Mesothelial cell of epicardium (in vitro differentiated cells): ENCODE measurements at places on chromosomes 13 and 19.

- no peak for DNase-seq
These were observed 33.6 kb downstream of the CEBPG start for GRCh38 chr19:33407140-33407551.

DNA sequence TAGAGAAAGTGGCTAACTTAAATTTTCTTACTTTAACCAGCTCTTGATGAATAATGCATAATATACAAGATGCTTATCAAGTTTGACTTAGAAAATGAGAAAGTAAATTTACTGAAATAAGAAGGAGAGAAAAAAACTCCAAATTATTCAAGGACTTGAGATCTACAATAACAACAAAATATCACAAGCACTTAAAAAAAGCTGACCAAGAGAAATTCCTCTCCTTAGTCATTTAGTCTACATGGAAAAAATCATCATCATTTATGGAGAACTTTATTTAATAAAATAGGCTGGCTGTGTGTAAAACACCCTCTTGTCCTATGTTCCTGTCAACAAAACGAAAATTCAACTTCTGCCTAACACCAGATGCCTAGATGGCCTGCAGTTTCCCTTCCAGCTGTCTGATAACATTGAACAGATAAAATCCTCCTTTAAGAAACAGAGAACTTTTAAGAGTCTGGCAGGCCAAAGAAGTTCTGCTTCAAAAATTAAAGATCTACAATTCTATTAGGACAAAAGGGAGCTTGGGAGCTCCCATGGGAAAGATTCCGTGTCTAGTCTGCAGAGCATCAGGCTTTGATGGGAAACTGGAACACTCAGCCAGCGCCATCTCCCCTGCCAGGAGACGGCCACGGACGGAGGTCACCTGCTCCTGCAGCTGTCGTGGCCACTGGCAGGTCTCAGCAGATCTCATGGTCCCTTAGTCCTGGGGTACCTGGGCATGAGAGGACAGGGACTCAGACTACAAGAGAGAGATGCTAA is 37.9 kb upstream of the ATP11A start:
- no peak for DNase-seq

DNA sequence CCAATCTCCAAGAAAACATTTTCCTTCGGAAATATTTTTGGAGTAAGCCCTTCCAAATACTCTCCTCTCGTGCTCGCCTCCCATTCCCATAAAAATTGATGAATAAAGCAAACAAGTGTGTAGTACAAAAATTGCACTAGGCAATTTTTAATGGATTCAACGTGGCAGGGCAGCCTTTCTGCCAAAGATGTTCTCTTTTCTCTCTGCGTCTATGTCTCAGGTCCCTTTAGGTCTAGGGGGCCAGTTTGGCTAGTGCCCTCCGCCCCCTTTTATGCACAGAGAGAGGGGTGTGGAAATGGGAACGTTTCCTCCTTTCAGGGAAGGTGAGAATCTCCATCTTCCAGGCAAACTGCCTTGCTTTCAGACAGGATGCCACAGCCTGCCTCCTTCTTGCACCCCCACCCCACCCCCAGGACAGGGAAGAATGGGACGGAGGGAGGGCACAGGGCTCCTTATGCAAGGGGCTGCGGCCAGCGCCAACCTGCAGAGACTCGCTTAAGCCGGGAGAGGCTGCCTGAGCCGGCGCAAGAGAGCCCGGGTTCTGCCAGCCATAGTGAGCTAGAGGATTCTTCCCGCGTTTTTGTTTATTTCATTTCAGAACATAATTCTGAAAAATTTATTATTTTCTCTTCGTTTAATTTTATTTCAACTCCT is 2.7 kb upstream of the ZIC2 start:
- no peak for DNase-seq

DNA sequence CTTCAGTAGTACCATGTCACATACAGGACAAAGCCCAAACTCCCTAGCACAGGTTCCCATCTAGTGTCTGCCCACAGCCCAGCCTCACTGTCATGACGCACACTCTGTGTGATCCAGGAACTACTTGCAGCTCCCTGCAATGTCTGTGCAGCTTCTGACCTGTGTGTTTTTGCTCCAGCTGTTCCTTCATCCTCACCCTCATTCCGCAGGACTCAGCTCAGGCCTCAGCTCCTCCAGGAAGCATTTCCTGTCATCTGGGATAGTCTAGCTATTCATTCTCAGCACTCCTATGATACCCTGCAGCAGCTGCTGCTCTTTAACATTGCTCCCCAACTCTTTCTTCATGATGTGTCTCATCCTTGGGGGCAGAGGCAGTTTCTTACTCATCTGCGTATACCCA is 56.1 kb downstream of the ENOX1 start:
- no peak for DNase-seq

GRCh38 chr19:5292822-5293611 is 47.6 kb downstream of the PTPRS start:
- peak; percentile 70 for DNase-seq

GRCh38 chr19:41740415-41741243 is 14.7 kb upstream of the CEACAM6 start:
- no peak for DNase-seq

DNA sequence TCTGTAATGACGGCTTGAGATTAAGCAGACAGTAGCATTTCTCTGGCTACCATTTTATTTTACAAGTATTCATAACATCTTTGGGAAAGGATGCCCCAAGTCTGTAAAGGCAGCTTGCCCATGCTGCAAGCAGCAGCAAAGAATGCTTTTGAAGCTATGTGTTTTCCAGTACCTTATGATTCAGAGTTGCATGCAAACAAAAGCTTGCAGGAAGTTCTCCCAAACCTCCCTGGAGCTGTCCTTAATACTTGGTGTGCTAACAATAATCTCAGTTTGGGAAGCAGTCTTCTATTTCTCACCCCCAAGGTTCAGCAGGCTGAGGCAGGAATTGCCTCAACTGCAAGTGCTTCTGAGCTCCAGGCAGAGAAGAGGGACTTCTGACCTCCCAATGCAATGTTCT is 60.8 kb downstream of the CCNA1 start:
- DNase-seq, result no peak
